KBM-7 (cell line): ENCODE measurements at places on chromosomes 13 and 19.

GRCh38 chr19:2166741-2167738, 3.3 kb downstream of the DOT1L start:
- no peak for DNase-seq

DNA sequence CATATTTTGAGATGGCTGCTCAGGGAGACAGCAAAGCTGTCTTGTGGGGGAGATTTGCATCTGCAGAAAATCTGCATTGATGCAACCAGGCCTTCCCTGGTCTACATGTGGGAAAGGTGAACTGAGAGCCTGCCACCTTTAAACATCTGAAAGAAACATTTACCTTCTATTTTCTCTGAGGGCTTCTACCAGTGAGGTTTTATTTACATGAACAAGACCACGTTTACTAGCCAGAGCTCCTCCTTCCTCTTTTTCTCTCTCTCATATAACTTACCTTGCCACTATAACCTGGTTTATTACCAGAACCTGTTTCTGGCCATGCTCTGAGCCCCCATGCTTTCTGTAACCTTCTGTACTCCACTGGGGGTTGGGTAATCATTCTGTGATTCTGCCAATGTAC, 14.4 kb upstream of the RUBCNL start:
- DNase-seq, result no peak

- peak; percentile 80 for DNase-seq
Measured at GRCh38 chr19:54462655-54463530, 685 bp downstream of the LENG9 start.

GRCh38 chr19:343451-343931, 1.1 kb downstream of the MIER2 start:
- DNase-seq, result peak; percentile 40

GRCh38 chr19:29840066-29840950, 28.5 kb downstream of the CCNE1 start:
- DNase-seq, result no peak

- DNase-seq, result no peak
Measured at GRCh38 chr13:59673286-59673685, 490.4 kb downstream of the DIAPH3 start.

- no peak for DNase-seq
Measured at GRCh38 chr19:19269952-19270694, 3.0 kb downstream of the TM6SF2 start.

- DNase-seq, result no peak
Measured at GRCh38 chr13:94827566-94827965, 115.2 kb upstream of the SOX21 start.

DNA sequence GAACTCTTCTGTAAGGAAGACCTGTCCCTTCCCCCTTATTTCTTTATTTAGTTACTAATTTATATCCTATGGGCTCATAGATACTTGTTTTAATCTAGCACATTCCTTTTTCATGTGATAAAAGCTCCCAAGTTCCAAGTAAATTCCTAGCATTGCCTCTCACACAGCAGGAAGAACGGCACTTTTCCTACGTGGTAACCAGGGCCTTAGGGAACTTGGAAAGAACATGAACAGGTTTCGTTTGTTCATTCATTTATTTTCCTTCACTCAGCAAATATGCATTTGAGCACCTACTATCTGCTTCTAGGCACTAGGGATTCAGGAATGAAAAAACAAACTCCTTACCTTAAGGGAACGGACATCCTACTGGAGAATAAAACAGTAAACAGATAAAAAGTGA, 125.1 kb downstream of the SIPA1L3 start:
- DNase-seq, result no peak

GRCh38 chr13:77222000-77222690, 104.7 kb downstream of the MYCBP2 start:
- DNase-seq, result no peak

DNA sequence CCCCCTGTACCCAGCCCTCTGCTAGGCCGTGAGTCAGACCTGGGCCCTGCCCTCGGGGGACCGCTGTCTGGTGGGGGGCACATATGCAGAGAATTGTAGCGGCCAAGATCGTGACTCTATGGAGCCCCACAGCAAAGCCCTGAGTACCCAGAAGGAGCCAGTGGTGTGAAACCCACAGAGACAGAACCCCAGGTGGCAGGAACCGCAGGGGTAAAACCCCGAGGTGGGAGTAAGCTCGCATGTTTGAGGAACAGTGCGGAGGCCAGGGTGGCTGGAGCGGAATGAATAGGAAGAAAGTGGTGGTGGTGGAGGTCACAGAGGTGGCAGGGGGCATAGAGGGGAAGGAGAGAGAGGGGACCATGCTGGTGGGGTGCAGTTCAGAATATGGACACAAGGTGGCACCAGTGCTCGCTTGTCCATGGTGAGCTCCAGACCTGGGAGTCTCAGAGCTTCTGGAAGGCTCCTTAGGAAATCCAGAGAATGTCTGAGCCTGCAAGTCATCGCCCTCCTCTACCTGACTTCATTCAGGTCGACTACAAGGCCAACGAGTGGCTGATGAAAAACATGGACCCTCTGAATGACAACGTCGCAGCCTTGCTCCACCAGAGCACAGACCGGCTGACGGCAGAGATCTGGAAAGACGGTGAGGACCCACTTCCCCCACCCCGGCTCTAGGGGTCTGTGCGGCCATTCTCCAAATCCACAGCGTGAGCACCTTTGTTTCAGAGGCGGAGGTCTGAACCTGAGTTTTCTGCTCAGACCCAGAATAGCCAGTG, 48.9 kb downstream of the MYH14 start:
- DNase-seq, result peak; percentile 55

- no peak for DNase-seq
Measured at GRCh38 chr13:25153736-25154135, 18.4 kb downstream of the AMER2 start.

DNA sequence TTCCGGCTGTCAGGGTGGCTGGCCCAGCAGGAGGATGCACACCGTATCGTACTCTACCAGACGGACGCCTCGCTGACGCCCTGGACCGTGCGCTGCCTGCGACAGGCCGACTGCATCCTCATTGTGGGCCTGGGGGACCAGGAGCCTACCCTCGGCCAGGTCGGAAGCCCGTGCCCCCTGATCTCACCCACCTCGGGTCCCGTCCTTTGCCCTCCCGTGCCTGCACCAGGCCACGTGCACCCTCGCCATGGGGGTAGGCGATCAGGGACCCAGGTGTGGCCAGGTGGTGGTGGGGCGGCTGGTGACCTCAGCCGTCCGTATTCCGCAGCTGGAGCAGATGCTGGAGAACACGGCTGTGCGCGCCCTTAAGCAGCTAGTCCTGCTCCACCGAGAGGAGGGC, 19.0 kb downstream of the PNPLA6 start:
- DNase-seq, result no peak

GRCh38 chr19:1264801-1265614, 4.1 kb upstream of the CIRBP start:
- no peak for DNase-seq

GRCh38 chr19:5134691-5135090, 165.8 kb downstream of the KDM4B start:
- no peak for DNase-seq

GRCh38 chr13:95385798-95386197, 84.5 kb upstream of the ABCC4 start:
- DNase-seq, result no peak

DNA sequence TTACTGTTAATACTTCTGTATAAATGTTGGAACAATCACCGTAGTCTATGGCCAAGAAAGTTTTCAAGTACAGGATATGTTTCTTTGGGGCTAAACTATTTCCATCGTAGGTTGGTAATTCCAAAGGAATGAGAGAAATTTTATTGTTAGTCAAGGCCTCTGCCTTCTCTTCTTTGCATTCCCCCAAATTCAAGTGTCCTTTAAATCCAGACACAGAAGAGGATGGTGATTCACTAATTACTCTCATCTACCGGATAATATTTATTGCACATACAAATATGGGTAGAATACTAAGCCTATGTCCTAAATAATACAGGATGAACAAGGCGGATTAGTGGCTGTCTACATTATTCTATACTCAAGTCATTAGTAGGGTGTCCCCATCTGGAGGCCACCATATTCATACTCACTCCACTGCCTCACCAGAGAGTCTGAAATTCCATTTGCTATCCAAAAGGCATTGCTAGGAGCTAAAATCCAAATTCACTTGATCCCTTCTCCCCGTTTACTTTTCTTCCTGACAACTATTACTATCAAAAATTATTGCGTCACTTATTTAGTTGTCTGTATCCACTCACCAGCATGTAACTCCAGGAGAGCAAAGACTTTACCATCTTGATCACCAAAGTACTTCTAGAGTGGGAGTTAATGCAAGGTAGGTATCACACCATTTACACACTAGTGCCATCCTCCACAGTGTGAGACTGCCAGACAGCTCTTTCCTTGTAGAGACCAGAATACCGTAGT, 82.4 kb upstream of the SGCG start:
- DNase-seq, result no peak

DNA sequence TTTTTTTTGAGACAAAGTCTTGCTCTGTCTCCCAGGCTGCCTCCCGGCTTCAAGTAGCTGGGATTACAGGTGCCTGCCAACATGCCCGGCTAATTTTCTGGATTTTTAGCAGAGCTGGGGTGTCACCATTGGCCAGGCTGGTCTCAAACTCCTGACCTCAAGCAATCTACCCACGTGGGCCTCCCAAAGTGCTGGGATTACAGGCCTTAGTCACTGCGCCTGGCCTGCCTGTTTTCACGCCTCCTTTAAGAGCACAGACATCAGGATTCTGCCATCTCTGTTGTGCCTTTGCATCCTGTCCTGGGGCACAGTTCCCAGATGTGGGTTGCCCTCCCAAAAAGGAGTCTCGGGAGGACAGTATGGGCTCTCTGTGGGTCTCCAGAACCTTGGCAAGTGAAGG, 2.5 kb upstream of the PRAM1 start:
- no peak for DNase-seq
